ENCODE measurements at places on chromosomes 7 and 10.

- no peak for DNase-seq
Measured at GRCh38 chr10:35042783-35043182, 47.4 kb downstream of the CUL2 start.

GRCh38 chr7:21898265-21898930 is 47.3 kb downstream of the CDCA7L start:
- DNase-seq, result no peak

DNA sequence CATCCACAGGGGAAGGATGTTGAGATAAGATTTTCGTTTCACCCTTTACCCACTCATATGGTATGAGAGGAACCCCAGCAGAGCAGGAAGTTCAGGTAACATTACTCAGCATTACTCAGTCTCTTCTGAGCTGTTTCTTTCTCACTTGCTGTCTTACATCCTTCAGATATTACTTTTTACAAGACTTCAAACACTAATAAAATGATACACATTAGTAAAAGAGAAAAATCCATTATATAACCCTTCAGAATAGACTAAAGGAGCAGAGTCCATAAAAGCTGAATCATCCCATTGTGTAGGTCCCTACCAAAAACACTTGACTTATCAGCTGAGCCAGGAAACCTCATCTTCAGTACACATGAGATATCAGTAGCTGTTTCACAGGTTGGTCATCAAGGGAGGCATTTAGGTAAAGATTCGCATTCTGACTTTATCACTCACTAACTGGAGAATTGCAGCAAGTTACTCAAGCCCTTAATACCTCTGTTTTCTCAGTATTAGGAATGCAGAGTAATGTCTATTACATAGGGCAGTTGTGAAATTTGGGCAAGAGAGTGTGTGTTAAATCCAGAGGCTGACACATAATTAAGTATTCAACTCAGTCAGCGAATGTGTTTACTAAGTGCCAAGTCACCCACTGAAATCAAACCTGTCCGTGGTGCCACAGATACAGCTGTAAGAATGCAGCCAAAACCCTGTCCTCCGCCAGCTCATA is 44.7 kb downstream of the KLF6 start:
- no peak for DNase-seq

DNA sequence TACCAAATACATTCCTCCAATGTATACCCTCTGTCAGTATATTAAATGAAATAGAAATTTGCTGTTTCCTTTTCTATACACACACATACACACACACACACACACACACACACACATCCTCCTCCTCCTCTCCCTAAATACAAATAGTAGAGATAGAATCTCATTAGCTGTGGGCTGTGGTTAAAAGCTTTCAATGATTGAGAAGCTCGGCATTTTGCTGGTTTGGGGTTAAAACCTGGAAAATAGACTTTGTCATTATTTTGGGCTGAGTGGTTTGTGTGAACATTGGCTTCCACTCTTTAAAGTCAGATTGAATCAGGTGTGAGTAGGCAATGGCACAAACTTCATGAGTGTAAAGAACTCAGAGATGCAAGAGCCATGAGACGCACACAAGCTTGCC is 596.0 kb downstream of the XPNPEP1 start:
- DNase-seq, result no peak

DNA sequence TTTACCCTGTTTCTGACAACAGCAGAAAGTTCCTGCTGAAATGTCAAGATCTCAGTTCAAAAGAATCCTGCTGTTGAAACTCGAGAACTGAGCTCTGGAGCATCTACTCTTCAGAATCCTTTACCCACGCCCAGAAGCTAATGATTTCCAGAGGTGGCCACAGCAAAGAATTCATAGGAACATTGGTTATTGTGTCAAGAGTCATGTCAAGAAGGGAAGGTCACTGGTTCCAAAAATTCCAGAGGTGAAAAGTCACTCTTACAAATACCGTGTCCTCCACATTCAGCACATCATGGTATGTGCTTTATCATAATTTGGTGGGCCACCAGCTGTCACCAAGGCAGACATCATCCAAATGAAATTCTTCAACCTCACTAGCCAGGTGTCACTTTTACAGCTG is 394.4 kb upstream of the NPVF start:
- DNase-seq, result no peak

- no peak for DNase-seq
Measured at GRCh38 chr10:104577861-104578521, 63.1 kb upstream of the SORCS3 start.

- no peak for DNase-seq
Measured at GRCh38 chr10:102122450-102122849, 2.3 kb upstream of the LDB1 start.

DNA sequence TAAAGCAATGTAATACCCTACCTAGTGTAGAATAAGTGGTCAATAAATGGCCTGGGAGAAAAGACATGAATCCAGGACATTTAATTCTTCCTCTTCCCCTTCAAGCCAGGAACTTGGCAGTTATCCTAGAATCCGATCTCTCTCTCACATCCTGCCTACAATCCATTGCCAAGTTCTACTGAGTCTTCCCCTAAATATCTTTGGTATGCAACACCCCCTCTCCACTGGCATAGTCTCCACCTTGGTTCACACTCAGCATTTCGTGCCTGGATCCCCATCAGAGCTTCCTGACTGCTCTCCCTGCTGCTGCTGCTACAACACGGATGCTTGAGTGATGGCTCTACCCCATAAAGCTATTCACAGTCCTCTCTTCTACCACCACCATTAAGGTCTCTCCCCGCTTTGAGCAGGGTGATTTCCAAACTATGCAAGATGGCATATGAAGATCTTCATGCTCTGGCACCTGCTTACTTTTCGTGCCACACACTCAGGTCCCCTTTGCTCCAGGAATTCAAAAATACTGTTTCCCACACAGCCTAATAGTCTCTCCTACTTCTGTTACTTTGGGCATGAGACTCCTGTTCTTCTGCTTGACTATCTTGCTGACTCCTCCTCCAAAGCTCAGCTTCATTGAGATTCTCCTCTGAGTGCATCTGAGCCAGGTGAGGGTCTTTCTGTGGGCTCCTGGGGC is 4.8 kb downstream of the ANK3 start:
- no peak for DNase-seq

DNA sequence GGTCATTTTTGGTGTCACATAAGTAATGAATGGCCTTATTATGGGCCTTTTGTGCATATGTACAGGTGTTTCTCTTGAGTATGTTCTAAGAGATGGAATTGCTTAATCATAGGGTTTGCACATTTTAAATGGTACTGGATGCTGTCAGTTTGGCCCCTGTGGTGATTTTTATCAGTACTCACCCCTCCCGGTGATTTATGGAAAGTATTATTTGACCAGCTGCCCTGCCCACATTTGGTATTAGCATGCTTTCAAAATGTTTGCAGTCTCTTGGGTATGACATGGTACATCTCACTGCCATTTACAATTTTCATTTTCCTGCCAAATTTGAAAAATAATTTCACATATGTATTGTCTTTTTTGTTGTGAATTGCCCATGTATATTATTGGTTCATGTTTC is 427.7 kb downstream of the LRMDA start:
- no peak for DNase-seq

GRCh38 chr10:102814873-102815661 is 22.1 kb downstream of the CYP17A1 start:
- DNase-seq, result no peak

DNA sequence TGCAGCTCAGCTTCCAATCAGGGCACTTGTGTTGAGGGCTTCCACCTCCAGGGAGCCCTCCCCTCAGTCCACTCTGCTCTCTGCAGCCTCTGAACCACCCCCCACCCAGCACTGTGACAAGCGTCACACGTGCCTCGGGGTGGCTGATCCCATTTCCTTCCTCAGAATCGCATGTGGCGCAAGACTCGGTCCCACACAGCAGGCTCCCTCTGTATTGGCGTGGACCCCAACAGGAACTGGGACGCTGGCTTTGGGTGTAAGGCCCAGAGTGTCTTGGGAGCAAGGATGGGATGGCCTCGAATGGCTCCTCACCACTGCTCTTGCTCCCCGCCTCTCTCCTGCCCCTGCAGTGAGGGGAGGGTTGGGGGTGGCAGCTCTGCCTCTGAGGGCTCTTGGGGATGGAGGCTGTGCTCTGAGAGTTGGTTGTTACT is 4.1 kb downstream of the CPA1 start:
- DNase-seq, result no peak

DNA sequence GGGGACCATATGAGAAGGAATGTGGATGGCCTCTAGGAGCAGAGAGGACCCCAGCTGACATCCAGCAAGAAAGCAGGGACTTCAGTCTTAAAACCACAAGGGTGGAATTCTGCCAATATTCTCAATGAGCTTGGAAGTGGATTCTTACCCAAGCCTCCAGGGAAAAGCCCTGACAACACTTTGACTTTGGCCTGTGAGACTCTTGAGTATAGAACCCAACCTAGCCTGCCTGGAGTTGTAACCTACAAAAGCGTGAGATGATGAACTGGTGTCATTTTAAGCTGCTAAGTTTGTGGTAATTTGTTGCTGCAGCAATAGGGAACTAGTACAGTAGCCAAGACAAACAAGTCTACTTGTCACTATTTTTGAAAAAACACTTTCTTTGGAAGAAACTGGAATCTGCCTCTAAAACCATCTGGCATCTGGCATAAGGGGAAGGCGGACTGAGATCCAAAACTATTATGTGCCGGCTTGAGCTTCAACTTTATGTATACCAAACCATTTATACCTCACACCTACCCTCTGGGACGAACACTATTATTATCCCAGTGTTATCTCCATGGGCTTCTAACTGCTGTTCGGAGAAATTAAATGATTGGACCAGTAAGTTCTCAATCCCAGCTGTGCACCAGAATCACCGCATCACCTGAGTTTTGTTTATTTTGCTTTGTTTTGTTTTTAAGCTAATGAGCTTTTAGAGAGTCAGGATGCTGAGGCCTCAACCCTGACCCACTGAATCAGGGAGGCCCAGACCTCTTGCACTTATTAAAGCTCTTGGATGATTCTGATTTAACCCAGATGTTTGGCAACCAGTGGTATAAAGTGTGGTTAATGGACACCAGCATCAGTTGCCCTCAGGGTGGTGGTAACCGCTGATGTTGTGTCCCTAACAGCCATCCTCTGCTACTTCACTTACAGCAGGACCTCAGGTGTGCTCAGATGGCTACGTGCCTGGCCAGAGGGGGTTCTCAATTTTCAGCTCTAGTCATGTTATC is 83.0 kb downstream of the C1GALT1 start:
- no peak for DNase-seq

DNA sequence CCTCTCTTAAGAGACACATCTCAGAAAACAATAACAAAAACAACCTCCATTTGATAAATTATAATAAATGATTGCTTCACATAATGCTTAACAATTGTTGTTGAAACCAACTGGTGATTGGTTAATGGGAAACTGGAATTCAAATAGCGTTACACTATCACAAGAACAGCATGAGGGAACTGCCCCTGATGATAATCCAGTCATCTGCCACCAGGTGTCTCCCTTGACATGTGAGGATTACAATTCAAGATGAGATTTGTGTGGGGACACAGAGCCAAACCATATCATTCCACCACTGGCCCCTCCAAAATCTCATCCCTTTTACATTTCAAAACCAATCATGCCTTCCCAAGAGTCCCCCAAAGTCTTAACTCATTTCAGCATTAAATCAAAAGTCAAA is 375.9 kb downstream of the BMPER start:
- no peak for DNase-seq
